NCI-H510A (cell line): ENCODE measurements at places on chromosomes 1 and 21.

- no peak for DNase-seq
These were observed 390.1 kb downstream of the LTN1 start for GRCh38 chr21:28602546-28602945.

DNA sequence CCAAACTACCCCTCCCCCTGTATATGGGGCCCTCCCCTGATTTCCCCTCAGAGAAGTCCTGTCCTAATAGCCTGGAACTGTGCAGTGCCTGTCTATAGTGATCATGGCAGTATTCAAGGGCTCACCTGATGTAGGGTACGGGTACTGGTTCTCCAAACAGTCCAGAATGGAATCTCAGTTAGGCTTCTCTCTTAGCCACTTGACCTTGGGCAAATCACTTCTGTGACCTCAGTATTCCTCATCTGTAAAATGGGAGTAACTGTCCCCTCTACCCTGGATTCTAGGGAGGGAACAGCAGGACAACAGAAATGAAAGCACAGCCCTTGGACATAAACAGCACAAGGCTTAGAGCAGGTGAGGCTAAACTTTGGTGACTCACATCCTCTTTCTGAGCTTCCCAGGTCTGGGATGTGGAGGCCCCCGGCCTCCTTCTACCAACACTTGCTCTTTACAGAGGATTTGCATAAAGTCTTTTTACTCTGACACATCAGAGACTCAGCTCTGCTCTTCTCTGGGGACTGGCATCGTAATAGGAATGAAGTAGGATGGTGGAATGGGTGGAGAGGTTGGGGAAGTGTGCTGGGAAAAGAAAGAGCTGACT, 20.0 kb upstream of the PDZK1IP1 start:
- no peak for DNase-seq

DNA sequence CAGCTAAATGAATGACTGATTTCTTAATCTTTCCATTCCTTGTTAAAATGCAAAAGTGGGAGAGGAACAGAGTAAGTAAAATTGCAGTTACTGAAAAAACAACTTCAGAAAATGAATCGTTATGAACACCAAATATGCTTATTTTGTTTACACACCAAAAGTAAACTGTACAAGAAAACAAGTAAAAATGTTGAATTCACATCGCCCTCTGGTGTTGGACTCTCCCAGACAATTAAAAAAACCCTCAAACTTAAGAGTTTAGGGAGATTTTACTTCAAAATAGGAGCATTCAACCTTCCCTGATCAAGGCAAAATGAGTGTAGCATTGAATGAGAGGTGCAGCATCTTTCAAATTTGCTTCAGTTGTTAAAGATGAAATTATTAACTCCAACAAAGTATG, 19.4 kb upstream of the ESRRG start:
- DNase-seq, result no peak

- no peak for DNase-seq
These were observed 50.5 kb upstream of the ATF3 start for GRCh38 chr1:212557739-212558692.

DNA sequence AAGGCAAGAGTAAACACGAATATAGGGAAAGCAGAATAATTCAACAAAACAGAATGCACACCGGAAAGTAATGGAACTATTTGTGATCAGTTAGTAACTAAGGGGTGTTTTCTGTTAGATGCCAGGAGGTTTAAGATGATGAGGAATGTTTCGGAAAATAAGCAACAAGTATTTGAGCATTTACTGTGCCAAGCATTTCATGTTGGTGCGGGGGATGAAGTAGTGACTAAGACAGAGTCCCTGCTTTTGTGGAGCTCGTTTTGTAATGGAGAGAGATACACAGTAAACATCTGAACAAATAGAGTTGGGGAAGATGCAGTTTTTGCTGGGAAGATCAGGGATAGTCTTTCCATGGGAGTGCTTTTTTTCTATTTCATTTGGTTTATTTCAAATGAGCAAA, 78.7 kb downstream of the DYRK1A start:
- DNase-seq, result no peak

GRCh38 chr1:36384542-36385409, 948 bp downstream of the STK40 start:
- DNase-seq, result peak; percentile 61

- no peak for DNase-seq
These were observed 40.4 kb upstream of the LDLRAP1 start for GRCh38 chr1:25502957-25503356.

- DNase-seq, result no peak
These were observed 109.6 kb downstream of the SIK1 start for GRCh38 chr21:43317254-43317748.

- no peak for DNase-seq
These were observed 12.0 kb downstream of the ALDH9A1 start for GRCh38 chr1:165686121-165686970.

GRCh38 chr1:116453481-116453880, 80.4 kb downstream of the ATP1A1 start:
- no peak for DNase-seq

GRCh38 chr1:177784936-177785335, 184.9 kb downstream of the SEC16B start:
- DNase-seq, result no peak

GRCh38 chr1:183274836-183275235, 88.8 kb downstream of the LAMC2 start:
- no peak for DNase-seq

DNA sequence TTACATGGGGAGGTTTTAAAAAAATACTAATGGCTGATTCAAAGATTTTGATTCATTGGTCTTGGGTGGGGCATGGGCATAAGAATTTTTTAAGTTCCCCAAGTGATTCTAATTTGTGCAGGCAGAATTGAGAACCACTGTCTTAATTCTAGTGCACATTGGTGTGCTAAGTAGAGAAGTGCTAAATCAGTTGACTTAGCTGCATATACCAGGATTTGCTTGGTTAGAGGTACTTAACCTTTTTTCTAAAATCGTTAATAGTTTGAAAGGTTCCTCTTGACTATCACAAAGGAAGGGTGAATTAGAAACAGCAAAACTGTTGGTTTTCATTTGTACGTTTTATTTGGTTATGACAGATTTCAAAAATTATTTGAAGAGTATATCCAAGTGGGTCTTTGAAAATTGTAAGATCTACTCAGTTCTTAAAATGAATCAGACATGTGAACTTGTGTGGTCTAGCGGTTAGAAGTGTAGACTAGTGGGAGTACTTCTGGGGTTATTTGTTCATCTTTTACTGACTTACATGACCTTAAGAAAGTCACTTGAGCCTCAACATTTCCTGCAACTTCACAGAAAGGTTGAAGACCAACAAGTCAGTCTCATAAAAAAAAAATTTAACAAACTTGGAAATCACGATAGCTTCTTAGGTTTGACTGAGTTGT, 66.7 kb downstream of the RPAP2 start:
- no peak for DNase-seq

- no peak for DNase-seq
These were observed 20.4 kb downstream of the LEPR start for GRCh38 chr1:65440915-65441314.

DNA sequence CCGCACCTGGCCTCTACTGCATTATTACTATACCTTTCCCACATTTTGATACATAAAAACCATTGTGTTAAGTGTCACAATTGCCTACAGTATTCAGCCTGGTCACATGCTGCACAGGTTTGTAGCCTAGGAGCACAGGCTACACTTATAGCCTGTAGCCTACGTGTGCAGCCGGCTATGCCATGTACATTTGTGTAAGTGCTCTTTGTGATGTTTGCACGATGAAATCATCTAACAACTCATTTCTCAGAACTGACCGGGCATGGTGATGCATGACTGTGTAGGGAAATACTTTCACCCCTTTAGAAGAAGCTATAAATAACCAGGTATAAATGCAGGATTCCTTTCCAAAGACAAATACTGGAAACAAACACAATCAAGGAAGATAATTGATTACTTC, 12.1 kb downstream of the ERG start:
- peak; percentile 70 for DNase-seq

- no peak for DNase-seq
These were observed 17.5 kb downstream of the RD3 start for GRCh38 chr1:211474451-211474850.

DNA sequence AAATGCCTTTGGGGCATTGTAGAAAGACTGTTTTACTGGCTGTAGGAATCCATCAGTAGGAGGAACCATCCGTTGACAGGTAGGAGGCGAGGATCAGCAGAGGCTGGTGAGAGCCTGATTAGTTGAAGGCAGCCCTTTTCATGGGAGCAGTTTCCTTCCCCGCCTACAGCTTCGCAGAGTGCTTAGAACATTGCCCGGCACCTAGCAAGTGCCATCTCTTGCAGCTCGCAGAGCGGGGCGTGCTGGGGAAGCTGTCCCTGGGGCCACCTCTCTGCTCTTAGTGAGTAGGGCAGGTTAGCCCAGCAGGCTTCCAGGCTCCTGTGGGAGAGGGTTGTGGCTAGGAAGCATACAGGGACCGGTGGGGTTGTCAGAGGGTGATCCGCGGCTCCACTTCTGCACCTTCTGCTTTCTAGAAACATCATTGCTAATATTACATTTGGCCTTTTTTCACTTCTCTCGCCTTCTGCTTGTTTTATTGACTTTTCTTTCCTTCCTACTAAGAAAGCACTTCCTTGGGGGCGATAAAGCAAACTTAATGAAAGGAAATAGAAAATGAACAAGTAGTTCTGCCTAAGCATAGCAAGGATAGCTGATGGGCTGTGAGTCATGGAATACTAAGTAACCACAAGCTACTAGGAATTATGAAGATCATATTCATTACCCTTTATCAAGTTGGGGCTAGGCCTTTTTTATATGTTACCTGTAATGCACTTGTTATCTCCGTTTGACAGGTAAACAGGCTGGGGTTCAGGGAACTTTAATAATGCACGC, 176.7 kb downstream of the GALNT2 start:
- no peak for DNase-seq

- no peak for DNase-seq
These were observed 59.5 kb upstream of the ADARB1 start for GRCh38 chr21:45014747-45015468.

DNA sequence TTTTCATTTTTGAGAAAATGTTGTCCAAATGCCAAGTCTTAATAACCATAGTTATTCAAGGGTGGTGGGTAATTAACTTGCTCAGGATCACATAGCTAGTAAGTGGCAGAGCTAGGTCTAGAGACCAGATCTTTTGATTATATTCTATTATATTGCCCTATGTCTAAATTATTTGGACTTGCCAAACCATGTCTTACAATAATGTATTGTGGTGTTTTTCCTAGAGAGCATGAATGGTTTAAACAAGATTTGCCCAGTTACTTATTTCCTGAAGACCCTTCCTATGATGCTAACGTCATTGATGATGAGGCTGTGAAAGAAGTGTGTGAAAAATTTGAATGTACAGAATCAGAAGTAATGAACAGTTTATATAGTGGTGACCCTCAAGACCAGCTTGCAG, 58.6 kb downstream of the PRKAA2 start:
- no peak for DNase-seq

- no peak for DNase-seq
These were observed 20.4 kb upstream of the FMOD start for GRCh38 chr1:203371288-203371687.

DNA sequence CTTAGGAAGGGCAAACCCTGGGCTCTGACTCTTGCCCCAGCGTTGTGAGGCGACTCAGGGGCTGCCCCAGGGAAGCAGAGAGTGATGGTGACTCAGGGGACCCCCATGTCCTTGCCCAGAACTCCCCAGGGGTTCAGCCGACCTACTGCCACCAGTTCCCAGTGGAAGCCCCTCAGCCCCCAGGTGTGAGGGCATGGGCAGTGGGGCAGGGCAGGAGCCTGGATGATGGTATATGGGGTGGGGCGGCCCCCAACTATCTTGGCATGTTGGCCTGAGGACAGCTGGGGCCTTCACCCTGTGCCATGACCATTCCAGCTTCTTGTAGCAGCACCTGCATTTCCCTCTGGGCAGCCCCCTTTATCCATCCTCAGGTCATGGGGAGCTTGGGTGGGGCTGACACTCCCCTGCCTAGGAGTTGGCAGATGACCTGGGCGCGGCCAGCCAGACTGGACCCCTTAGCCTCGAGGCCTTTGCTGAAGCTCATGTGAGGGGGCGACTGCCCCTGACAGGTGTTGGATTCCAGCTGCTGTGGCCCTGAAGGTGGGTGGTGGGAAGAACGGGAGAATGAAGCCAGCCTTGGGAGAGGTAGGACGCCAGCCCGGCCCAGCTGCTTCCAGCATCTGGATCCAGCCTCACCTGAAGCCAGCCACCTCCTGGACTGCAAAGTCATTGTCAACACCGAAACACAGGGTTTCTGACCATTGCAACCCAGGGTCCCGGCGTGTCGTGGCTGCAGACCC, 1.8 kb upstream of the FNDC10 start:
- DNase-seq, result no peak
